ENCODE measurements at places on chromosomes 2 and 18.

DNA sequence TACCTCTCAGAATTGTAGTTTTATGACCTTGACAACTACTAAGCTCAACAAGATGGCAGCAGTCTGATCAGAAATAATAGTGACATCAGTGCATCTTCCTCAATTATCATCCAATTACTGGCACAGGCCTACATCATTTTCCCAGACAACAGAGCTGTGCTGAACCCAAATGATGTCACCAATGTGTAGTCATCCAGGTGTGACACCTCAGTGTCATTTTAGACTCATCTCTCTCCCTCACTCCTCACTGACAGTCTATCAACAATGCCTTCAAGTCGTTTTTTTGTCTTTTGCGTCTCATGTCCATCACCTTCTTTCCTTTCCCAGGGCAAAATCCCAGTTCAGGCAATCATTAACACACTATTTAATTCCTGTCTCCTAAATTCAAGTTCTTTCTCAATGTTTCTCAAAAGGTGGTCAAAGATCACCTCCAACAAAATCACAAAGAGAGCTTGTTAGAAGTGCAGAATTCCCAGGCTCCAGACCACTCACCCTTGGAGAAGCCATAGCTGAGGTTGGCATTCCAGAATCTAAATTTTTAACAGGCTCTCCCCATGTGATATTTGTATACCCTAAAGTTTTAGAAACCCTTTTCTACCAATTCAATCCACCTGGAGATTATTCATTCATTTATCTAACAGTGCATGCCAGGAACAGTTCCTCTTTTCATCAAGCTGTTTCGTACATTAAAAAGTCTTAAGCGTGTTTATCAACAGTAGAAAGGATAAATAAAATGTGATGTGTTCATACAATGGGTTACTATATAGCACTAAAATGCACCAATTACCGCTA, 125.3 kb upstream of the KLF7 start:
- no peak for DNase-seq

DNA sequence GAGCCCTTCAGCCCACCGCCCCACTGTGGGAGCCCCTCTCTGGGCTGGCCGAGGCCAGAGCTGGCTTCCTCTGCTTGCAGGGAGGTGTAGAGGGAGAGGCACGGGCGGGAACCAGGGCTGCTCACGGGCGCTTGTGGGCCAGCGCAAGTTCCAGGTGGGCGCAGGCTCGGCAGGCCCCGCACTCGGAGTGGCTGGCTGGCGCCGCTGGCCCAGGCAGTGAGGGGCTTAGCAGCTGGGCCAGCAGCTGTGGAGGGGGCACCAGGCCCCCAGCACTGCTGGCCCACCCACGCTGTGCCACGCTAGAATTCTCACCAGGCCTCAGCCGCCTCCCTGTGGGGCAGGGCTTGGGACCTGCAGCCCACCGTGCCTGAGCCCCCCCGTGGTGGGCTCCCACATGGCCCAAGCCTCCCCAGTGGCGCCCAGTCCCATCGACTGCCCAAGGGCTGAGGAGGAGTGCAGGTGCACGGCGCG, 45.2 kb downstream of the SLC5A7 start:
- no peak for DNase-seq

DNA sequence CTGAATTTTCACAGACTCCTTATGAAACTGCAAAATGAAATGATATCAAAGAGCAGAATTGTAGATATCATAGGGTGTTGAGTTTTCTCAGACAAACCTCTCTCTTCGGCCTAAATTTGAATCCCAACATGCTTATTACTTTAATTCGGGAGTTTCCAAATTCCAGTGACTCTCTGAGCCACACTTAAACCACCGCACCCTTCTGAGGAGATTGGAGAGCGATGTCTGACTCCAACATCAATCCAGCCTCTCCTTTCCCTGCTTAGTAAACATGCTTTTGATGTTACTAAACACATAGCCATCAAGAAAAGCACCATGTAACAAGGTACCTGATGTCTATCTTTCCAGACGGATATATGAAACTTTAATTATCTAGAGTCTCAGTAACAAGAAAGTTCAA, 103.1 kb upstream of the ARHGAP28 start:
- DNase-seq = no peak

DNA sequence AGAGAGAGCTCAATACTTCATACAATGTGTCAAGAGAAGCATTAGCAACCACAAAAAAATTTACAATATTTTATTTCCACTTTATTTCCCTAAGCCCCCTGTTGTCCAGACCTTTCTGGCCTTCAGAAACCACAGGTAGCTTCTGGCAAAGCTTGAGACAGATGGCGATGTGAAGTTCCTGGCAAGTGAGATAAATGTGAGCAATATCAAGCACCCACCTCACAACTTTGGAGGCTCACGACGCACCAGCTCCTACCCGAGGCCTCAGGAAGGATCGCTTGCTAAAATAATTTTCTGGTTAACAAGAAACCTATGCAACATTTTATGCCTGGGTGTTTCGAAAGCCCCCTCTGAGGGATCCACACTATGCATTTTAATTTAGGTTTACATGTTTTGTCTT, 158.1 kb upstream of the CHAC2 start:
- no peak for DNase-seq

GRCh38 chr2:112648081-112648480, 2.3 kb downstream of the SLC20A1 start:
- no peak for DNase-seq

DNA sequence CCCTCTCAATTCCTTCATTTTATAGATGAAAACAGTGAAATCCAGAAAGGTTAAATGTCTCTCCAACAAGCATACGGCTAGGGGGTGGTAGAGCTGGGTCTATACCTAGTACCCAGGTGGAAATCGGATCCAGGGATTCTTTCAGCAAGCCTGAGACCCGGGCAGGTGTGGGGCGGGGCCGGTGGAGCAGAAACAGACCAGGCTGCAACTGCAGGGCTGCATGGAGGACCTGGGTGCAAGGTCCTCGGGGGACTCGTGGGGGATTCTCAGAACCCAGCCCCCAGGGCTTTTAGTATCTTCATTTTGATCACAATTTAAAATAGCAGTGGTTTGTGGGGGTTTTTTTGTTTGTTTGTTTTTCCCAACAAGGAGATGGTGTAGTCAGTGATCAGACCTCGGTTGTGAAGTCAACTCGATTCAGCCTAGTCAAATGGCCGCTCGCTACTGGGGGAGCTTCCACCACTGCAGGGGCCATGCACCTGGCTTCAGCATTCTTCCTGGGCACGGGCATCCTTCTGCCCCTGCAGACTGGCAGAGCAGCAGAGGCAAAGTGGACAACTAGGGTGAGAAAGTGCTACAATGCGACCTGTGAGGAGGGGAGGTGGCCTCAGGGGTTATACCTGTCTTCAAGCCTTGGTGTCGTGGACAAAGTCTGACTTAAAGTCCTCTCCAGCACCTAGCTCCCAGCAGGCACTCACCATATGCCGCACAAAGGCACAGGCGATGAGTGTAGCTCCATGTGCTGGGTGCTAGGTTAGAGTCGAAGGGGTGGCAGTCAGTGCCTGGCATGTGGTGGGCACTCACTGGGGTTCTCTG, 46.3 kb downstream of the GORASP2 start:
- DNase-seq = no peak

- no peak for DNase-seq
Measured at GRCh38 chr2:138012082-138012481, 47.8 kb downstream of the HNMT start.
